ENCODE measurements at places on chromosomes 6 and 20.

- no peak for DNase-seq
Measured at GRCh38 chr6:12047792-12048432, 35.8 kb downstream of the HIVEP1 start.

- DNase-seq: no peak
Measured at GRCh38 chr6:89702349-89702748, 63.8 kb upstream of the LYRM2 start.

DNA sequence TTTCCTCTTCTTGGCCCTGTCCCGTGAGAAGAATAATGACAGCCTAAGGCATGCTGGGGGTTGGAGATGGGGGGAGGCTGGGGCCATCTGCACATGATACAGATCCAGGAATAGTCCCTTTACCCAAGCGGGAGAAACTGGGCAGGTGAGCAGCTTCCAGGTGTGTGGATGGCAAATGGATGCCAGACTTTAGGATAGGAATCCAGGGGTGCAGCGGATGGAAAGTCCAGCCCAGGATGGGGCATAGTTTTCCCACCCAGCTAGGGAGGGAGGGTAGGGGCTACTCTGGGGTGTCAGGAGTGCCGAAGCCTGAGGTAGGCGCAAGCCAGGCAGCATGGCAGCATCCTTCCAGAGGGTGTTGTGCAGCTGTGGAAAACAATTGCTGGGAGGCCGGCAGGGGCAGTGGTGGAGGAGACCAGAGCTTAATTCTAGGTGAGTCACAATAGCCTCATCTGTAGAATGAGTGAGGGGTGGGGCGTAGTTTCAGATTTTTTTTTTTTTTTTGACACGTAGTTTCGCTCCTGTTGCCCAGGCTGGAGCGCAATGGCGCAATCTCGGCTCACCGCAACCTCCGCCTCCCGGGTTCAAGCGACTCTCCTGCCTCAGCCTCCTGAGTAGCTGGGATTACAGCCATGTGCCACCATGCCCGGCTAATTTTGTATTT is 15.4 kb upstream of the FAM110A start:
- DNase-seq: no peak

GRCh38 chr6:38141085-38141484 is 321.6 kb downstream of the ZFAND3 start:
- DNase-seq: no peak

DNA sequence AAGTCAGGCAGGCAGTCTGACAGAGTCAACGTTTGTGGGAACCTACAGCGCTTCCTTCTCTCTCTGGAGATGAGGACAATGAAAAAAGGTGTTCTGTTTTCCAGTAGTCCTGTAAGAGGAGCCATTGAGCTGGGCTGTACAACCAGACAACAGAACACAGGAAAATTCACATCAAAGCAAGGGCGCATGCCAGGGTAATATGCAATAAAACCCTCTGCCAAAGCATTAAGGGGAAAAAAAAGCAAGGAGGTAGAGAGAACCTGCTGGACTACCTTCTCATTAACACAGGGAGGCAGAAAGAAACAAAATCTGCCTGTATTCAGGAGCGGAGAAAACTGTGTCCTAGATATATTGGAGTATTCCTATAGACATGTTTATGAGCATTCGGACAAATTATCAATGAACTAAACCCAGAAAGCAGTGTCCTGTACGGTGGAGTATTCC is 1.3 kb downstream of the RNF24 start:
- no peak for DNase-seq

Data from memory B cell (primary cell).